ENCODE measurements at places on chromosomes 5 and 9.

DNA sequence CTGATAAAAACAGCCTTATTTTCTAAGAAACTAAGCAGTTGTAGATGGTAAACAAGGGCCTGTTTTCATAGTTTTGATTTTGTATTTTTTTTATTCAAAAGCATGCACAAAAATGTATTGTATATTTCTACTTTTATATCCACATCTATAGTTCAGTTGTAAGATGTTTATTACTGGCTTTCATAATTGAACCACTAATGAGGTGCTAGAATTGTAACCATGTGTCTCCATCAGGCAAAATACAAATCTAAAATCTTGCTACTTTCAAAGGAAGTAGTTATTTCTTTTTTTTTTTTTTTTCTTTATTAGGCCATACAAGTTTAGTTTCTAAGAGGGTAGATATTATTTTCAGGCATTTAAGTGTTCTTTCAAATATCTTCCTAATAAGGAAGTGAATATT, 1755.0 kb downstream of the MAT2B start:
- H3K4me3 ChIP-seq: no peak overlapping the region
- no peaks in the 10 kb centered on the region for H3K36me3 ChIP-seq
- no peaks in the 10 kb centered on the region for H3K4me1 ChIP-seq
- H3K27ac ChIP-seq: no peak overlapping the region
- no peak for DNase-seq

GRCh38 chr9:95857896-95858295, 17.6 kb upstream of the ERCC6L2 start:
- no peaks in the 10 kb centered on the region for H3K36me3 ChIP-seq
- no peak overlapping the region for H3K27ac ChIP-seq
- DNase-seq: no peak
- H3K4me1 ChIP-seq: peaks cover 11% of the 10 kb centered on the region

DNA sequence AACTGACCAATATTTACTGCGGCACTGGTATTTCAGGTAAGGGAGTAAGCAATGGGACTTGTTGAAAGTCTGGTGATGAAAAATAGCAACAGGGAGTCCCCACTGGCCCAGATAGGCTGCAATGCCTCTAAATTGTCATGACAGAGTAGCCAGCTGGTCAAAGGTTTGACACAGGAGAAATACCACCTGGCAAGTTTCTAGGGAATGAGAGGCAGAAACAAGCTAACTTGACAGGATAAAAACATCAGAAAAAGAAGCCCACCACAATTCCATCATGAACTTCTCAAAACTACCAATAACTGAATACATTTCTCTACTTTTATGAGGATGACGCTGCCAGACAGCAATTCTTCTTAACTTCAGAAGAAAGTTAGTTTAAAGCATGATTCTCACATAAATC, 99.8 kb downstream of the STRBP start:
- no peaks in the 10 kb centered on the region for H3K27me3 ChIP-seq
- peaks cover 4% of the 10 kb centered on the region for H3K36me3 ChIP-seq
- no peak for DNase-seq

DNA sequence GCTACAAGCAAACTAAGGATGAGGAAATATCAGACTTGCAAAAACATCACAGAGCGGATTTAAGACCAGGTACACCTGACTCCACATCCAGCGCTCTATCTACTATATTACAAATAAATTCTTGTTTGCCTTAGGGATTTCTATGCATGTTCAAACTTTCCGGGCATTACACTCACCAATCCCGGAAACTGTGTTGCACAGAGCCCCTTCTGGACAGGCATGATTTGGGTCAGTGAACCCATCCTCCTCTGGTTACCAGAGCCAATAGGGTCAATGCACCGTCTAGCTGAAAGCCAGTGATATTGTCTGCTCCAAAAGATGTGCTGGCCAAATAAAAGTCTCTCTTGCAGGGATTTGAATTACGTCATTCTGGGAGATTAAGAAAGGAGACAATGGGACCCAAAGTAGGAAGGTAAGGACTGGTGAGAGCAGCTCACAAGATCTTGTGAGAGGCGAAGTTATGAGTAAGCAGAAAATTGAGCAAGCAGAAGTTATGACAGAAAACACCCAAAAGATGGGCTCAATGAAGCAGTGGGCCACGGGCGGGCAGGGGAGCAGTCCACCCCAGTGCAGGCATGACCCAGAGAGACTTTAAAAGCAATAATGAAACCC, 155.8 kb upstream of the RAI14 start:
- H3K27me3 ChIP-seq: peaks cover 1% of the 10 kb centered on the region
- no peaks in the 10 kb centered on the region for H3K36me3 ChIP-seq
- H3K4me1 ChIP-seq: peaks cover 53% of the 10 kb centered on the region
- H3K4me3 ChIP-seq: no peak overlapping the region
- peak; percentile 30 for DNase-seq
- no peak overlapping the region for H3K27ac ChIP-seq

GRCh38 chr9:95666096-95666784, 149.5 kb upstream of the PTCH1 start:
- no peaks in the 10 kb centered on the region for H3K27me3 ChIP-seq
- no peak for DNase-seq
- H3K4me1 ChIP-seq: no peaks in the 10 kb centered on the region
- H3K27ac ChIP-seq: no peak overlapping the region
- H3K36me3 ChIP-seq: no peaks in the 10 kb centered on the region
- no peak overlapping the region for H3K4me3 ChIP-seq

DNA sequence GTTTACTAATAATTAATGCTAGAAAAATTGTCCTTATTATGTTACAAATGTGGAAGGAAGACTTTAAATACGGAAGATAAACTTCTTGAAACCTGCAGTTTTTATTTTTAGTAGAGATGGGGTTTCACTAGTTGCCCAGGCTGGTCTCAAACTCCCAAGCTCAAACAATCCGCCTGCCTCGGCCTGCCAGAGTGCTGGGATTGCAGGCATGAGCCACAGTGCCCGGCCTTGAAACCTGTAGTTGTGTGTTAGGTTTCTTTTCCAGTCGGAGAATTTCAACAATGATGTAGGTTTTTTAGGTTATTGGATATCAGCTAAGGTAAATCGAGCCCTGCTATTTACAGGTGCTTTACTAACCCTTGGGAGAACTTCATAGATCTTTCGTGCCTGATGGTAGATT, 30.8 kb downstream of the CTNNA1 start:
- H3K4me1 ChIP-seq: no peaks in the 10 kb centered on the region
- H3K36me3 ChIP-seq: peaks cover 6% of the 10 kb centered on the region
- H3K27me3 ChIP-seq: no peaks in the 10 kb centered on the region
- no peak for DNase-seq

GRCh38 chr5:35785601-35786085, 71.0 kb upstream of the IL7R start:
- no peak overlapping the region for H3K27ac ChIP-seq
- H3K27me3 ChIP-seq: no peaks in the 10 kb centered on the region
- DNase-seq: no peak
- no peaks in the 10 kb centered on the region for H3K36me3 ChIP-seq

DNA sequence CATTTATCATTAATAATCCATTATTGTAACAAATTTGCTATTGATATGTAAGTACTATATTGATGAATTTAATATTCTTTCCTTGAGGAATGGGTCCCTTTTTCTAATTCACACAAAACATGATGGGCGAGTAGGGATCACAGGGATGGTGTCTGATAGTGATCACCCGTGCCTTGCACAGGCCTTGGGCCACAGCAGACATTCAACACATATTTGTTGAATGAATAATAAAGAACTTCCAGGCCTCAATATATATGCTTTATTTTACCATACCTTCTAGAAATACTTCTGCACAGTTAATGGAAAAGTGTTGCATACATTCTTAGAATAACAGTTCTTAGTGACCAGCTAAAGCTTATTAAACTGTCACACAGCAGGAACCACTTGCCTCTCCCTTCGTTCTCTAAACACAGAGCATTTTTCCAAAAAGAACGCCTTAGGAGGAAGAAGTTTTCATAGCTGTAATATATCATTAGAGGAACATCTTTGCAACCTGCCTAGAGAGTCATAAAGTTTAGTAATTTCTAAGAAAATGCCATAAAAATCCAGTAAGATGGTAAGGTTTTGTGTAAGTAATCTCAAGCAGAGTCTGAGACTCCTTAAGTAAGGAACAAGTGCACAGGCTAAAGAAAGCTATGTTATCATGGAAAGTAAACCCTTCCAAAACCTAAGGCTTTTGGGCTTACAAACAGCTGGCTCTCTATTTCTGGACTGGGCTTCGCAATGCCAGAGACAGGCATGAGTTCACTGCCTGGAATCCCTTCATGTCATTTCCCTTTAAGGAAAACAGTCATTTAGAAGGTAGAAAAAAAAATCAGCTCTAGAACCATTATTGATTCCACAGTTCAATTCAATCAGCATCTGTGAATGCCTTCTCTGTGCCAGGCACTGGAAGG, 17.7 kb downstream of the TTLL11 start:
- no peaks in the 10 kb centered on the region for H3K4me1 ChIP-seq
- no peak overlapping the region for H3K4me3 ChIP-seq
- no peaks in the 10 kb centered on the region for H3K36me3 ChIP-seq
- H3K27ac ChIP-seq: no peak overlapping the region
- H3K27me3 ChIP-seq: no peaks in the 10 kb centered on the region
- no peak for DNase-seq

DNA sequence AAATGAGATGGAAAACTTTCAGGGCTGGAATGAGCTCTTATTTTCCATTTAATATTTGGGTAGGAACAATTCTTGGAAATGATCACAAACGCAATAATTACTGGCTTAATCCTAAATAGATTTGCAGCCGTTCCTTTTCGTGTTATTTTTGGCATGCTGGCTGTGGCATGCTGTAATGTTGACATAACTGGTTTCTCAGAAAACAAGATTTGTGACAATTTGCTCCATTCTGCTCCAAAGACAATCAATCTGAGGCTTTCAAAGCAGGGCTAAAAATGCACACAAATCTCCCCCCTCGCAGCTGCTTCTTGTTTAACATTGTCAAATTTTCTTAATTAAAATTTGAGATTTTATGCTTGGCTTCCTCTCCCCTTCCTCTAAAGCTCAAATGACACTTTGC, 151.2 kb downstream of the TTC39B start:
- H3K36me3 ChIP-seq: no peaks in the 10 kb centered on the region
- DNase-seq: no peak
- no peaks in the 10 kb centered on the region for H3K4me1 ChIP-seq
- H3K4me3 ChIP-seq: no peak overlapping the region
- H3K27ac ChIP-seq: no peak overlapping the region

DNA sequence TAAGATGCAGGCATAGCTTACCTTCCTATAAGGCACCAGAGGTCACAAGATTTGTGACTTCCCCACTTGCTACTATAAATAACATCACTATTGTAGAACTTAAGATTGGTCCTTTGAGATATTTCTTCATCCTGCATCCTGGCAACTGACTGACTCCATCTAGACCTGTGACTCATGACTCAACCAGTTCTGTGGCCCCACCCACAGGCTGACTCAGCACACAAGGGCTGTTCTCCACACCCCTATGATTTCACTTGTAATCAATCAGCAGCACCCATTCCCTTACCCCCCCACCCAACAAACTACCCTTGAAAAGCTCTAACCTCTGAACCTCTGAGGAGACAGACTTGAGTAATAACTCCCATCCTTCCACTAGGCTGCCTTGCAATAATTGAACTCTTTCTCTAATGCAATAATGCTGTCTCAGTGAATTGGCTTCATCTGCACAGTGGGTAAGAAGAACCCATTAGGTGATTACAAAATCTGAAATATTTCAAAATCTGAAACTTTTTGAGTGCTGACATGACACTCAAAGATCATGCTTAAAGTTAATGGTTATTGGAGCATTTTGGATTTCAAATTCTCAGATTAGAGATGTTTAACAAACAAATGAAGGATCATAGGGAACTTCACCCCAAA, 296.7 kb downstream of the ARL15 start:
- no peak overlapping the region for H3K4me3 ChIP-seq
- peaks cover 17% of the 10 kb centered on the region for H3K4me1 ChIP-seq
- DNase-seq: no peak
- H3K36me3 ChIP-seq: no peaks in the 10 kb centered on the region
- H3K27ac ChIP-seq: no peak overlapping the region

All from HepG2 (cell line).